ENCODE measurements at places on chromosomes 16 and 17. TPM values are rescaled to one million over a fixed set of nuclear protein-coding genes. Genes with fewer than 3 reads are reported as not detected.

HSPB9 gene
- total RNA-seq: not detected

TBC1D3 gene
- total RNA-seq: not detected

C16orf74 gene
- 11.4 TPM for total RNA-seq

NEUROD2 gene
- total RNA-seq: not detected

SAMD14 gene
- total RNA-seq: 5.9 TPM

GAS7 gene
- total RNA-seq: 8.5 TPM

RPRML gene
- not detected for total RNA-seq

CTRB2 gene
- total RNA-seq: not detected

CMTM2 gene
- total RNA-seq: 0.13 TPM

KRTAP4-5 gene
- not detected for total RNA-seq

IQCK gene
- total RNA-seq: 11.7 TPM

BCAR1 gene
- total RNA-seq: 190 TPM

KRT20 gene
- under 0.01 TPM for total RNA-seq

TEKT5 gene
- total RNA-seq: not detected

SALL1 gene
- total RNA-seq: 12.5 TPM

MFAP4 gene
- total RNA-seq: 0.33 TPM

CCL13 gene
- total RNA-seq: not detected
